Sigmoid colon (tissue), 7 donors: ENCODE measurements at places on chromosomes 12 and 14. TPM values are rescaled to one million over a fixed set of nuclear protein-coding genes. Genes with fewer than 3 reads are reported as not detected.

TOMM20L gene
- not detected for total RNA-seq

DNA sequence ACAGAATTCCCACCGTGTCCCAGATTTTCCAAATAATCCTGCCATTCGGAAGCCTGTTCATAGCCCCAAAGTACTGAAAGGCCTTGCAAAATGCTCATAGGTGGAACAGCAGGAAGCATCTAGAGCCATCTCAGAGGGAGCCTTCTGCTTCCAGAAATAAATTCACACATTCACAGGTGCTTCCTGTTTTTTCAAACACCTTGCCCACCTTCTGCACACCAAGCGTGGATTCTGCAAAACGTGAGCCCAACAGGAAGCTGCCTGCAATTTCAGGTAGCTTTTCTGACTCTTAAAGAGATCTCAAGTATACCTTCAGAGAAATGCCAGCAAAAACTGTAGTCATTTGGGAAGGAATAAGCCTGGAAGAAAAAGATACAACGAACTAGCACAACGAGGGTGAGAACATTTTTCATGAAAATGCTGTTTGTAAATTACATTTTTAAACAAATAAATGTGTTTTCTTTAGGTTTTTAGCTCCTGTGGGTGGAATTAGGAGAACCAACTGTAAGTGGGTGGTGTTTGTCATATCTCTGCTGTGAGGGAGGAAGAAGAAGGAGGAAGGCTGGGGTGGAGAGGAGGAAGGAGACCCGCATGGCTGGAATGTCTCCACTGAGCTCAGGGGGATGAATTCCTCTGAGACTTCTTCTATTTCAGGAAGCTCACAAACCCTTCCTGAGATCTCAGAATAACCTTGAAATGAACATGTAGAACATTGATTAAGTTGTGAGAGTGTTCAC is at the start of gene IFNG-AS1:
Gene IFNG-AS1, plus strand, starts transcription at position 264 of the 737 bp plus-strand sequence.
- no peaks in the 10 kb centered on the region for H3K36me3 ChIP-seq
- no peak within 1 kb of the TSS for H3K27ac ChIP-seq
- DNase-seq = no peak

- peaks cover 54% of the 10 kb centered on the region for H3K4me1 ChIP-seq
- peak overlapping the region; percentile 83 for H3K27ac ChIP-seq
- no peak overlapping the region for H3K4me3 ChIP-seq
- peak; percentile 72 for DNase-seq
- H3K36me3 ChIP-seq = peaks cover 95% of the 10 kb centered on the region
Observed at GRCh38 chr12:53061404-53062010, 11.6 kb downstream of the TNS2 start.

TAS2R31 gene
- total RNA-seq = 8.6 TPM

DNA sequence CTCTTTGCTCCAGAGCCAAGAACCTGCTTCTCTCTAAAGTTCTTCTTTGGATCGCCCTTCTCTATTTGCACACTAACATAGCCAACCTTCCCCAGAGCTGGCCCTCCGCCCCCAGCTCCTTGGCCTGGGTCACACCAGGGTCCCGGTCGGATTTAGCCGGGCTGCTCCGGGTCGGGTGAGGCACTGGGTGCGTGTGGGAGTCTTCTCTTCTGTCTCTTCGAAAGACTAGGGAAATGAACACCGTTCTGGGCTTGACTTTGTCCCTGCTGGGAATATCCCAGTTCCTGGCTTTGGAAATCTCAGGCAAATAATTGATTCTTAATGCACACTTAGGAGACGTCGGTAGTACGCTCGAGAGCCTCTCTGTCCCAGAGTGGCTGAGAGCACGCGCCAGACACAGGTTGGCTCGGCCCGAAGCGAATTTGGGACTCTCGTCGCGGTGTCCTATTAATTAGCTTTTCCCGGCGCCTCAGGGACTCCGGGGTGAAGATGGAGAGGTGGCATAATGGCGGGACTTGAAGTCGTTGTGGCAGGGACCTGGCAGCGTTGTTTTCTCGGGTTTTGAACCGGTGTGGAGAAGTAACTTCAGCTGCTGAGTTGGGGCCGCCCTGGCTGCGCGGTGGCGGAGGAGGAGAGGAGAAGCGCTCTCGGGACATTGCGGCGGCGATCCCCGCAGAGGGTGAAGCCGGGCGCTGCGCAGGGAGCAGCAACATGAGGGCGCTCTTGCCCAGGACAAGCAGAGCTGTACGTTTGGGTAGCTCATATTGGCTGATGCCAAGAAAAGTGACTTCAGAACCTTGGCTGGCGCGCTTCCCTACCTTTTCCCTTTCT is 7.5 kb downstream of the FOXG1 start:
- H3K27me3 ChIP-seq = peaks cover 97% of the 10 kb centered on the region
- DNase-seq = no peak
- peaks cover 6% of the 10 kb centered on the region for H3K4me1 ChIP-seq
- no peaks in the 10 kb centered on the region for H3K36me3 ChIP-seq

- H3K36me3 ChIP-seq = no peaks in the 10 kb centered on the region
- no peaks in the 10 kb centered on the region for H3K4me1 ChIP-seq
- H3K27me3 ChIP-seq = no peaks in the 10 kb centered on the region
- no peak overlapping the region for H3K27ac ChIP-seq
- no peak overlapping the region for H3K4me3 ChIP-seq
Observed at GRCh38 chr14:30861200-30861599, 13.2 kb upstream of the COCH start.

DNA sequence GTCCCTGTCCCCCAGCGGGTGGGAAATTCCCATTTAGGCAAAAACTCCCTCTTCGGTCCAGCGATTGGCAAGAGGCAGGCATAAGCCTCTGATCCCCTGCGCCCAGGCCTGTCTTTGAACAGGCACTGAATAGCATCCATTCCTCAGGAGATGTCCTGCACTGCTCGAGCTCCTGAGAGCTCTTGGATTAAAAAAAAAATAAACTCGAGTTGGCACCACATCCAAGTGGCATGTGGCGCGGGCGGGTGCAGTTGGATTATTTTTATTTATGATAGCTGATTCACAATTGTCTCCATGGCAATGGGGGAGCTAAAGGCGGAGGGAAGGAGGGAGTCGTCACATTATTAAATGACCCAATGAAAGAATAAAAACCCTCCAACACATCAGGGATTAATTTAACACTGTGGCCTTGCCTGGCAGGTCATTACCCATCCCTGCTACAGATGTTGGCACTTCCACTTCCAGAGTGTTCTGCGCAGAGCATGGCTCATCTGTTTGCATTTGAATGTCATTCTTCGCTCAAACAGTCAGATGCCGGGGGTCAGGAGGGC is 207.2 kb downstream of the AACS start:
- H3K27ac ChIP-seq = no peak overlapping the region
- no peak for DNase-seq
- H3K4me3 ChIP-seq = no peak overlapping the region
- no peaks in the 10 kb centered on the region for H3K36me3 ChIP-seq

- no peaks in the 10 kb centered on the region for H3K27me3 ChIP-seq
- no peak overlapping the region for H3K4me3 ChIP-seq
- no peaks in the 10 kb centered on the region for H3K4me1 ChIP-seq
- no peak for DNase-seq
- H3K27ac ChIP-seq = no peak overlapping the region
Observed at GRCh38 chr12:52407918-52408317, 1.8 kb upstream of the KRT82 start.

GRCh38 chr12:132773077-132773955 is 11.7 kb upstream of the ANKLE2 start:
- H3K4me3 ChIP-seq = no peak overlapping the region
- H3K4me1 ChIP-seq = peaks cover 22% of the 10 kb centered on the region
- H3K36me3 ChIP-seq = peaks cover 90% of the 10 kb centered on the region
- H3K27me3 ChIP-seq = no peaks in the 10 kb centered on the region

- H3K4me3 ChIP-seq = no peak overlapping the region
- H3K27ac ChIP-seq = no peak overlapping the region
- no peak for DNase-seq
- no peaks in the 10 kb centered on the region for H3K36me3 ChIP-seq
- no peaks in the 10 kb centered on the region for H3K4me1 ChIP-seq
- H3K27me3 ChIP-seq = no peaks in the 10 kb centered on the region
Observed at GRCh38 chr12:94133964-94134795, 14.2 kb upstream of the PLXNC1 start.

DNA sequence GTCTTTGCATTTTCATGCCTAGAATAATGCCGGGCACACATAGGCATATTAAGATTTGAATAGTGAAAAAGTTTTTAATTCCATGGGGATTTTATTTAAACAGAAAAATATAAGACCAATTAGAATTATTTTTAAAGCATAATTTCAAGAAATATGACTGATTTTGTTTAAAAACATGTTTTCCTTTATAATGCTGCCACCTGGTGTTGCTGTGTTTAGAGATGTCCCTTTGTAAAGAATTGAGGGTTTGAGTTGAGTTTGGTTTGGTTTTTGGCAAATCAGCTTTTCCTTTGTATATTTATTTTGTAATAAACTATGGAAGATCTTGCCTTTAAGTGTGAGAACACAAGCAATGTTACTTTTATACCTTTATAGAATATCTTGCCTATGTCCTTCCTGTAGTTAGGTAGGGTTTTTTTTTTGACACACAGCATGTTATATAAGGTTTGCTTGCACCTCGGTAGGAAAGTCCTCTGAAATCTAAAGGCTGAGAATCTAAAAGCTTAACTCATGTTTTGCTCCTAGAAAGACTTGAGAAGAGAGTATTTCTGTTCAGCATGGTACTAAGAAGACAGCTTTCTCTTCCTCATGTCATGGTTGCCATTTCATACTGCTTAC is 31.4 kb upstream of the SNAPC1 start:
- no peaks in the 10 kb centered on the region for H3K36me3 ChIP-seq
- no peak for DNase-seq
- no peak overlapping the region for H3K27ac ChIP-seq
- no peaks in the 10 kb centered on the region for H3K27me3 ChIP-seq
- no peaks in the 10 kb centered on the region for H3K4me1 ChIP-seq
- H3K4me3 ChIP-seq = no peak overlapping the region
